ENCODE measurements at places on chromosomes 11 and 22.

DNA sequence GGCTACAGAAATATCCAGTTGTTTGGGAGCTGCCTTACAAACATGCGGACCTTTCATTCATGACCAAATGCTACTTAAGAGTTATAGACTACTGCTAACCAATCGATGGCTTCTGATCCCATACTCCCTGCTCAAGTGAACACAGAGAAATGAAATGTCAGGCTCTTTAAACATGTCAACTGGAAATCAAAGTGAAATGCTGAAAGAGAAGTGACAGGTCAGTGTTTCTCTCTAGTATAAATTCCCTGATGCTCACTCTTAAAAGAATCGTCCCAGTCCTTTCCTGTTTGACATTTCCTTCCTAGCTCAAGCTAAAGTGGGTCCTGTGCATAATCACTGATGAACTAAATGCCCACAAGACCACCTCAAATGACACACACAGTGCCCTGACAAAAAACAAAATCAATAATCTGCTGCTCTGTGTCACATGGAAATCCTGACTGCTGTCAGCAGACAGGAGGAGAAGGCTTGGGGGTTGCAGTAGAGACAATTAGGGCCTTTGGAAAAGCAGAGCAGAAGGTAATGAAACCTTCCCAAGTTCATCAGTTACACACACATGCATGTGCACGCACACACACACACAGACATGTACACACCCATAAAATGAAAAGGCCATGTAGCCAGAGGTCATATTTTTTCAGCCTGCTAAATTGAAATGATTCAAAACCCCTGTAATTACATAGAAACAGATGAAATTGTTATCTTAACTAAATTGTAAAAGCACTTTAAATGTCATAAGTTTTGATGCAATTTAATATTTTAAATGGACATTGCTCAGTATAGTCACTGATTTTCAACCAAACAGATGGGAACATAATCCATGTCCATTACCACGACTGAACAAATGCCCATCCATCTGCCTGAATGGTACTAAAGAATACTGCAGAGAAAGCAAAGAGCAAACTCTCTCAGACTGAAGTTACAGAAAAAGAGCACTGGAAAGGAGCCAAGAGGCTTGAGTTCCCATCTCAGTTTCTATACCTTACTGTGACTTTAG lies 330.7 kb downstream of the TTC28 start:
- DNase-seq: no peak

GRCh38 chr22:19974935-19975706 lies 33.5 kb upstream of the TXNRD2 start:
- peak; percentile 89 for DNase-seq

DNA sequence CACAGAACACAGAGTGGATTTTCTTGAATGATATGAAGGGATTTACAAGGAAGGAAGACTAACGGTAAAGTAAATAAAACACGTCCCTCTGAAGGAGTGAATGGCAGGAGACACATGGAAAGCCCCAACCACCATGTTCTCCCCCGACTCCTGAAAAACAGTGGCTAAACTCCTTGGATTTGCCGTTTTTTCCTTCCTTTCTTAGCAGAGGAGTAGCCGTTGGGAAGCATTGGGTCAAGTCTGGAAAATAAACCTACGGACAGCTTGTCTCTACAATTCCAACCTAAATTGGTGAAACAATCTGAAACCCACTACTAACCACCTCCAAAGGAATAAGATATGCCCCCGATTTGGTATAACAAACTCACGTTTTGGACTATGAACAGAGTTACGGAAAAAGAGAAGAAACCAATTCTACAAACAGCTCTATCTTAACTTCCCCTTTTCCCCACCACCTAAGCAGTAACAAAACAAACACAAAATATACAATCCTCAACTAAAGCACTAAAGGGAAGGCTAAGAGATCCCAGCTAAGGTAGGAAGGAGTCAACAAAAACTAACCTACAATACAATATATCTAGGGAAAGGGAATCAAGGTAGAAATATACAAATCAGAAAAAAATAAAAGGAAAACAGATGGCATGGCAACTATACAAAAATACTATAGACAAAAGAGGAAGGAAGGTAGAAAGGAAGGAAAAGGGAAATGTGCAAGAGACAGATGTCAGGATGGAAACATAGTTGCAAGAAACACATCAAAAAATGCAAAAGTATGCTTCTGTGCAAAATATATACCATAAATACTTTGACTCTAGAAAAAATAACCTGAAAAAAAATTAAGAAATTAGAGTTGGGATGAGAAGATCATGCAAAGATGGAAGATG lies 43.8 kb upstream of the LYVE1 start:
- peak; percentile 59 for DNase-seq

DNA sequence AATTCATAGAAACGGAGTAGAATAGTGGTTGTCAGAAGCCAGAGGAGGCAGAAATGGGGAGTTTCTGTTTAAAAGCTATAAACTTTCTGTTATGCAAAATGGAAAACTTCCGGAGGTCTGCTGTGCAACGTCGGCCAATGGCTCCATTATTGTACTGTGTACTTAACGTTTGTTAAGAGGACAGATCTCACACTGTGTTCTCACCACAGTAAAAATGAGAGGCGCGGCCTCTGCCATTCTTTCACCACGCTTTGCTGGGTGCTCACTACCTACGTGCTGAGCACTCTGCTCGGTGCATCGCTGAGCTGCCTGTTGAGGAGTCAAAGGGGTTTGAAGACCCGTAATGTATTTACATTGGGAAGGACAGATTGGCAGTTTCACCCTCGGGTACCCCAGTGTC lies 218.8 kb upstream of the B3GAT1 start:
- no peak for DNase-seq

DNA sequence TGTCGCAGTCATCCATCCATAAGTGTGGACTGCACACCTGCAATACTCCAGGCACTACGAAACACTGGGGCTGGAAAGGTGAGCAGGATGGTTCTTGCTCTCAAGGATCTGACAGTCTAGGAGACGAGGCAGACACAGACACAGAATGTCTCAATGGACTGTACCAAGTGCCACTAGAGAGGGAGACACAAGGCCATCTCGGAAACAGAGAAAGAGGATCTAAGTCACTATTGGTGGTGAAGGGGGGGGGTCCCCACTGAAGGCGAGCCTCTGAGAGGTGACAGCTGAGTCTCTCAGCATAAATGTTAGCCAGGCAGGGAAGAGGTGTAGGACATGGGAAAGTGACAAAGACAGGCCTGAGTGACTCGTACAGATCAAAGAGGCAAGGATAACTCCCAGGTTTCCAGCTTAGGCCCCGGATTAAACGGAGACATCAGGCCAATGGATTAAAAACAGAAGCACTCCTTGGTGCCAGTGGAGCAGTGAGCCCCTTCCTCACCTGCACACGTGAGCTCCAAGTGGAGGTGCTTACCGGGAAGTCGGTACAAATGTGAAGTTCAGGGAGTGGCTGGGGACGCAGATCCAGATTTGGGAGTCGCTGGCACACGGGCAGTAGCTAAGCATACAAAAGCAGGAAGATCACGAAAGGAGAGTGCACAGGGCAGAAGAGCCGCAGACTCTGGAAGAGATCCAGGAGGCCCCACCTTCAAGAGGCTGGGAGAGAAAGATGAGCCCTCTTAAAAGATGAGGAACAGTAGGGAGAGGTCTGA lies 117.2 kb downstream of the MICAL3 start:
- no peak for DNase-seq

DNA sequence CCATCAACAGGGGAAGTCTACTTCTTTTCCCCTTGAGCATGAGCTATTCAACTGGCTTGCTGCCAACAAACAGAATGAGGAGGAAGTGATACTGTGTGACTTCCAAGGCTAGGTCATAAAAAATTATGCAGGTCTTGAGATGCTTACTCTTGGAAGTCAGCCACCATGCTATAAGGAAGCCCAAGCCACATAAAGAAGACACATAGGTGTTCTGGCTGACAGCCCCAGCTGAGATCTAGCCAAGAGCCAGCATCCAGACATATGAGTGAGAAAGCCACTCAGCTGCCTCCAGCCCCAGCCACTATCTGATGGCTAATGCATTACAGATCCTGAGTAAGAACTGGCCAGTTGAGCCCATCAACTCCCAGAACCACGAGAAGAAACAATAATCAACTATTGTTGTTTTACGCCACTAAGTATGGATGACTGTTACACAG lies 31.0 kb upstream of the PPP2R1B start:
- DNase-seq: peak; percentile 74

DNA sequence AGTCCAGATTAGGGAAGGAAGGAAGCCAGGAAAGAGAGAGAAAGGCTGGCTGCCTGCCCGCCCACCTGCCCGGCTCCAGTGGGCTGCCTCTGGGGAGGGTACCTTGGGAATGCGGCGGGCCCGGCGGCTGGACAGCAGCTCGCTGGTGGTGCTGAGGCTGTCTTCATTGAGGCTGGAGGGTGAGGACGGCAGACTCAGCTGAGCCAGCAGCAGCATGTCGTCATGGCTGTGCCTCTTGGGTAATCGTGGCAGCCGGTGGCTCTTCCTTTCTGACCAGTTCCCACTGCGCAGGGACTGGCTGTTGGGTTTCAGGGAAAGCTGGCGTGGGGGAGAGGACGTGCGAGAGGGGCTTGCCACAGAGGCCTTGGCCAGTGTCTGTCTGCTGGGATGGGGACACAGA lies 32.9 kb downstream of the RPL27A start:
- DNase-seq: peak; percentile 67

DNA sequence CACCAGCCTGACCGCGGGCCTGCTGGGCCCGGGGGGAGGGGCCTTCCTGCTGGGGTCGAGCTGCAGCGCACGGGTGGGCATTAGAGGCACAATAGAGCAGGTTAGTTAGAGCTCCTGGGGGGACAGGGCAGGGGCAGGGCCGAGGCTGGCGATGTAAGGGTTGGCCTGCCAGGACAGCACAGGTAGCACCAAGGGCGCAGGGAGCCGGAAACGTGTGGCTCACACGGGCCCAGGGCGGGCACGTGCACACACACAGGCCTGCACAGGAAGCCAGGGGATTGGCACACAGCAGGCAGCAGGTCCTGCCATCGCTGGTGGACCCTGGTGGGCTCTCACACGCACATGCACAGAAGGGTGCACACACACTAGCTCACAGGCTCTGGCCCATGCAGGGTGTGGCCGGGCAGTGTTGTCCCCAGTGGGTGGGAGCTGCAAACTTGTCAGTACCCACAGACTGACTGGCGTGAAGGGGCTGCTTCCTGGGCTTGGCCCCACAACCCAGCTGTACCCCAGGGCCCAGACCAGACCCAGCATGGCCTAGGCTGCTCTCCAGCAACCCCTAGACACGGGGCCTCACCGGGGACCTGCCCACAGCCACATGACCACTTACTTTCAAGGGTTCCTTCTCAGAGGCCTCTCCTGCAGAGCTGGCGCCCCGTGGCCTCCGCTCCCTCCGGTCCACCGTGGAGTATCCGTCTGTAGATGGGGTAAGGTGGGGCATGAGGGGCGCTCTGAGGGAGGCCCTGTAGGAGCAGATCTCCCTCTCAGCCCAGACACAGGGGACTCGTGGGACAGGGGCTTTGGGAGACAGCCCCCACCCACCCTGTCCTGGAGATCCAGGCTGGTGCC lies 29.9 kb upstream of the TXNRD2 start:
- DNase-seq: no peak
